ENCODE measurements at places on chromosomes 2 and 18.

- no peak for DNase-seq
Measured at GRCh38 chr2:119468154-119468955, 36.7 kb downstream of the TMEM37 start.

- no peak for DNase-seq
Measured at GRCh38 chr18:9243029-9243428, 91.5 kb upstream of the TWSG1 start.

DNA sequence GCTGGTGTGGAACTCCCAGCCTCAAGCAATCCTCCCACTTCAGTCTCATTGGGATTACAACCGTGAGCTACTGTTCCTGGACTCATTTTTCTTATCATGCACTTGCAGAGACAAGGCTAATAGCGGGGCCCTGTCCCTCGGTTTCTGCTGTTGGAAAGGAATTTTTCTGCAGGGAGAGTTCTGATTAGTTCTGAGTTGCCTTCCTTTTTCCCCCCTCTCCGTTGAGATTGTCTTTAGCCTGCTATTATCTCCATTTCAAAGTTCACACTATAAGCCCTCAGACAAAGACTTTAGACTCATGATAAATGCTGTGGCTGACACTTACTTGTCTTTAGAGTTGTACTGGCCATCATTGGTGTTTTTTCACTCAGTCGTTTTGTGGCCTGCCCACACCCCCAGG is 97.2 kb downstream of the NCOA1 start:
- no peak for DNase-seq

DNA sequence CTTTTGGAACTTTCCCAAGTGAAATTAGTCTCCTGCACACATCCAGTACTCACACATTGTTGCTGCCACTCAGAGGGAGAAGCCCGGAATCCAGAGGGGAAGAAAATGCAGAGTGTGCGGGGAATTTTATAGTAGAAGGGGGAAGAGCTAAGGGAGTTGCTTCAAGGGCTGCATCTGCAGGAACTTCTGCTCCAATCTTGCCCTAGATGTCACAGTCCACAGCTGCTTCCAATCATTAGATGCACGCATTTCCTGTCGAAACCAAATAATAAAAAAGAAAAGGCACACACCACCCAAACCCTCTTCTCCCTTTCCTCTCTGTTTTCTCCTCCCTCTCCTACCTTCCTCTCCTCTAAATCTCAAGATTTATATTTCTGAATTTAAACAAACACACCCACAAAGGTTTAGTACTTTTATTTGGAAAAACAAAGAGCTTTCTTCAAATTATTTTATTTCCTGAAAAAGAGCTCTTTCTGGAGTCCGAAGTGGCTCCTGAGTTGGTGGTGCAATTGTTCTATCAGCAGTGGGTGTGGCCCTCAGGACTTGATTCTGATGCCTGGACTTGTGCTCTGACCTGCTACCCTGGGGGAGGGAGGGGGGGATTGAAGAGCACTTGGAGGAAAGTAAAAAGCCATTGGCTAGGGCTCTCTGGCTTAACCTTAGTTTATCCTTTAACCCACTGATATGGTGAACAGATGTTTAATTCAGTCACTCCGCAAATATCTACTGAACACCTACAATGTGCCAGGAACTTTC is 72.0 kb downstream of the KCNE4 start:
- DNase-seq, result no peak
